Lower lobe of right lung (tissue), 2 donors: ENCODE measurements at places on chromosomes 4 and X. TPM values are rescaled to one million over a fixed set of nuclear protein-coding genes. Genes with fewer than 3 reads are reported as not detected.

GRCh38 chr4:98921292-98921691 lies 7.6 kb downstream of the EIF4E start:
- H3K4me3 ChIP-seq = no peak overlapping the region
- no peak overlapping the region for H3K27ac ChIP-seq
- no peak for DNase-seq

DNA sequence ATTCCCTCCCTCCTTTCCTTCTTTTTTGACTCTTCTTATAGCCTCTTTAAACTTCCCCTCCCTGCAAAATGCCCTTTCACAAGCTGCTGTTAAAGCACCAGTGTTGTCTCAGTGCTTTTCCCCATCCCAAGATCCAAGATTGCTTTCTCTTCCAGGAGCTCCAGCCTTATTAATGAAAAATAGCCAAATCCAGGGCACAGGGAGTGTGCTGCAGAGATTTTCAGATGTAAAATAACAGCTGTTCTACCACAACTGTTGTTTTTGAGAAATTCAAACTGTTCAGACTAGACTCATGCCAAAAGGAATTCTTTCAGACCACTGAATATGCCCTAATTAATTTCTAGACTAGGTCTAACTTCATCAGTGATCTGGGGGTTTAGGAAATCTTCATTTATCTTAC lies 47.0 kb upstream of the GPC3 start:
- no peak for DNase-seq
- no peaks in the 10 kb centered on the region for H3K4me1 ChIP-seq
- H3K36me3 ChIP-seq = no peaks in the 10 kb centered on the region
- H3K27ac ChIP-seq = no peak overlapping the region

DNA sequence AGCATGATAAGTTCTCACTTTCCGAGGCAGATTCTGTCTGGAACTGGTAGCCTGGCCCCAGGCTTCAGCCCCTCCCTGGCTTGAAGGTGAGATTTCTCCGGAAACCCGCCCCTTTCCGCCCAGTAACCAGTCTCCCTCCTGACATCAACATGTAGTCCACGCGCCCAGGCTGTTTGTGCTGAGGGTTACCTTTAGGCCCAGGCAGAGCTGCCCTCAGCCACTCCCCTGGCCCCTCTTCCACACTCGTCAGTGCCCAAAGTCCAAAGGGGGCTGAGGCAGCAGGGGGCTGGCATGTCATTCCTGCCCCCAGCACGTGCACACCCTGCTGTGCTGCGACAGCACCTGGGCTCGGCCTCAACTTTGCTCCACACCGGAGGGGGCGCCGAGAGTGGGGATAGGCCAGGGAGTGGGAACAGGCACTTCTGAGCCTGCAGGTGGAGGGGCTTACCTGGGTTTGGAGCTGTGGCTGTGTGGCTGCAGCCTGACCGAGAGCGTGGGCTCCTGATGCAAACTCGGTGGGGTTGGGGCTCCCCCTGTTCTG lies 69.5 kb upstream of the ANK2 start:
- H3K27ac ChIP-seq = no peak overlapping the region
- no peak for DNase-seq
- no peaks in the 10 kb centered on the region for H3K36me3 ChIP-seq
- no peaks in the 10 kb centered on the region for H3K4me1 ChIP-seq
- no peak overlapping the region for H3K4me3 ChIP-seq
- no peaks in the 10 kb centered on the region for H3K27me3 ChIP-seq

TRIM75 gene
- not detected for total RNA-seq

USP51 gene
- total RNA-seq = 4.2 TPM

CRMP1 gene
- total RNA-seq = 6.2 TPM
